ENCODE measurements at places on chromosomes 6 and 20.

GRCh38 chr6:11166948-11167347, 55.4 kb upstream of the ERVFRD-1 start:
- DNase-seq, result no peak

GRCh38 chr20:31984981-31985471, 17.1 kb downstream of the XKR7 start:
- DNase-seq, result no peak

DNA sequence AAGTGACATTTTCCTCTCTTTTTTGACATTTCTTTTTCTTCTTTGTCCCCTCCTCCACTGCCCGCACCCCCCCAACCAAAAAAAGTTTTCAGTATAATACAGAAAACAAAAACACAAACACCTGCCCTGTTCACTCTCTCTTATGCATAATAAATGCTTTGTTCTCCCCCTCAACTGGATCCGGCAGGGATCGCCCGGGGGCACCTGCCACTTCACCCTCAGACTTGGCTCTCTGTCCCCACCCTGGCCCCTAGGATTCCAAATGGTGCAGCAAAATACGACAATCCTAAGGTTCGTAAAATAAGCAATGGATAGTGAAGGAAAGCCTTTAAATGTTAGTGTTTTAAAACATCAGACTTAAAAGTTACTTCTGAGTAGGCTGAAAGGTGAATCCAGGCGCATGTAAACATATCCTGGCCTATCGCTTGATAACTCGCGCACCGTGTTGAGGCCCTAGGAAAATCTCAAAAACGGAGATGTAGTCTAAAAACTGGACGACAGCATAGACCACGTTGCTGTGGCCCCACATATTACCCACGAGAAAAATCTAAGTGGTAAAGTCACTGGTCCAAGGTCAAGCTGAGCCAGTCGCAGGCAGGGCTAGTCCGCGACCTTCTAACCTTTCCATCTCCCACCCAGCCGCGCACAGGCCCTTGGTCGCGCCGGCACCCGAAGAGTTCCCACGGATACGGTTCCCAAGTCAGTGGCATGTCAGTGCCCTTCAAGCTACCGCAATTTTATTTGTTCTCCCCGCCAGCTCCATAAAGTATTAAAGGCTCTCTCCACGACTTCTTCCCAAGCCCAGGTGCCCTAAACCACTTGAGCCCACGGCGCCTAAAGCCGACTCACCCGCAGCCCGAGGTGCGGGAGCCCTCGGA, 130.8 kb downstream of the OGFRL1 start:
- no peak for DNase-seq

GRCh38 chr6:79630883-79631692, at the start of gene SH3BGRL2:
Gene SH3BGRL2 (plus strand): TSS chr6:79631329. CDS start chr6:79631462, 133 bp downstream.
- no peak for DNase-seq

- no peak for DNase-seq
Observed at GRCh38 chr20:56409521-56409920, 2.5 kb upstream of the CASS4 start.

GRCh38 chr6:50851049-50851845, 32.6 kb downstream of the TFAP2B start:
- no peak for DNase-seq

- DNase-seq, result no peak
Observed at GRCh38 chr6:108714101-108714765, 134.0 kb upstream of the ARMC2 start.

- no peak for DNase-seq
Observed at GRCh38 chr6:83062225-83062624, 3.4 kb downstream of the UBE3D start.

GRCh38 chr6:116073765-116074440, 13.2 kb upstream of the FRK start:
- no peak for DNase-seq

DNA sequence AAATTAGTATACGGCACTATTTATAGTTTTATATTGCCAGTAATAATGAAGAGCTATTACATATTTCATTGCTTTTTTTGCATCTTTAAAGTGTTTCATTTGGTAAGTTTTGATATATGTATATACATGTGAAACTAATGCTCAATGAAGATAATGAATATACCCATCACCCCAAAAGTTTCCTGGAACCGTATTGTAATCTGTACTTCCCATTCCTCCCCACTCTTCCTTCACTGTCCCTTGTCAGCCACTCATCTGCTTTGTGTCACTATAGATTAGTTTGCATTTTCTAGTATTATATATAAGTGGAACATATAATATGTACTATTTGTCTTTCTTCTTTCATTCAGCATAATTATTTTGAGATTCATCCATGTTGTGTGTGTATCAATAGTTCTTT, 10.3 kb upstream of the TBC1D32 start:
- DNase-seq, result no peak

DNA sequence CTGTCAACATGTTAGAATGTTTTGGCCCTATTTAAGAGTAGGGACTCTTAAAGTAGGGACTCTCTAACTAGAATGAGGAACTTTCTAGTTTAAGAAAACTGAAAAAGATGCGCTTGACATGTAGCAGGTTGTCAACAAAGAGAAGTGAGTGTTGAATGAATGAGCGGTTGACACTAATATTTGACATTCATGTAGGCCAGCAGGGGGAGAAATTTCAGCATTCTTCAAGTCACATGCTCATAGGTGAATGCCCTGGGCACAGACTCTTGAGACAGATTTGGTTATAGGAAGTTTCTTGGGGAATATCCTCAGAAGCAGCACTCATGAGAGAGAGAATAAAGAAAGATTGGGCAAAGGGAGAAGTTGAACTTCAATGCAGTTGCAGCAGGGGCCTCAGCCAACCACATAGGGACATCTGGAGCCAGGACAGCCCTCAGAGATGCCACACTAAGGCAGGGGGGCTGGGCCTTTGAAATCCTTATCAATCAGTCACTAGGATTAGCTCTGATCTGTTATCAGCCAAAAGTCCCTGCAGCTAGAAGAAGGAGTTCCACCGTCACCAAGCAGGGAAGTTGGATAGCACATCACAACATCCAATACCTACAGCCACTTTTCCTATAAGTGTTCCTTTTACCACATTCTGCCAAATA, 145.1 kb upstream of the FKBP1C start:
- DNase-seq, result no peak

DNA sequence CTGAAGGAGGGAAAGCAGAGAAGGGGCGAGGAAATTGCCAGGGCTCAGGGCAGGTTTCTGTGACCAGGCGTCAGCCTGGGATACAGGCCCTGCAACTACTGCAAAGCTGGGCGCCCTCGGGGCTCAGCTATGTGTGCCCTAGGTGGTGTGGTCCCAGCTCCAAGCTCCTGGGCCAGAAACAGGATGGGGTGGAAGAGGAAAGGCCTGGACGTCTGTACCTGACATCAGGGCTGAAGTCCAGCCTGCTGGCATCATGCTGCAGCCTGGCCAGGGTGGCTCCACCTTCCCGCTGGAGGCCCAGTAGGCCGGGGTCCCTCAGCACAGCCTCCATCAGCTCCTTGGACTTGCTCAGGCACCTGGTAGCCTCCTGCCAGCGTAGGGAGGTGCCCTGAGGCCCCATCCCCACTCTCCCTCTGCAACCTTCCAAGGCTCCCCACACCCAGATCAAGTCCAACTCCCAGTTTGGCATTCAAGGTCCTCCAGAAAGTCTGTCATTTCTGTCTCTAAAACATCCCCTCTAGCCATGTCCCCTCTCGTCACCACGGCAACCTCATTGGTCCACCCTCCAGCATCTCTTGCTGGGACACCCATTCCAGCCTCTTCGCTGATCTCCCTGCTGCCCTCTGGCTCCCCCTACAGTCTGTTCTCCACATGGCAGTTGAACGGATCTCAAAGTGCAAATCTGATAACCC, 38.2 kb downstream of the KIAA1755 start:
- peak; percentile 36 for DNase-seq

DNA sequence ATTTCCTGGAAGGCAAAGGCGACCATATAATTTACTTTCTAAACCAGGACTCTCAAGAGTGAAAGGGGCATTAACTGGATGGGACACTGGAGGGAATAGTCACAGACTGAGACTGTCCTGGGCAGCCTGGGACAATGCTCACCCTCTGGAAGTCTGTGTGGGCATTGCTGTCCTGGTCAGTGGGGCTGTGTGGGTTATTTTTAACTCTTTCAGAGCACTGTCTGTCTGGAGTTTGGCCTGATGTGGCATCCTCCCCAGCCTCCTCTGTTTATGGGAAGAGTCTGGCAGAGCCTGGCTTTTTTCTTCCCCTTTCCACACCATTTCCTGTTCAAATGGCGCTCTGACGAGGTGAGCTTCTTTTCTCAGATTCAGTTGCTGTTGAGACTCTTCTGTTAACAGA, 11.7 kb downstream of the DAAM2 start:
- DNase-seq, result no peak

- no peak for DNase-seq
Observed at GRCh38 chr20:39534846-39535245, 572.7 kb downstream of the DHX35 start.

DNA sequence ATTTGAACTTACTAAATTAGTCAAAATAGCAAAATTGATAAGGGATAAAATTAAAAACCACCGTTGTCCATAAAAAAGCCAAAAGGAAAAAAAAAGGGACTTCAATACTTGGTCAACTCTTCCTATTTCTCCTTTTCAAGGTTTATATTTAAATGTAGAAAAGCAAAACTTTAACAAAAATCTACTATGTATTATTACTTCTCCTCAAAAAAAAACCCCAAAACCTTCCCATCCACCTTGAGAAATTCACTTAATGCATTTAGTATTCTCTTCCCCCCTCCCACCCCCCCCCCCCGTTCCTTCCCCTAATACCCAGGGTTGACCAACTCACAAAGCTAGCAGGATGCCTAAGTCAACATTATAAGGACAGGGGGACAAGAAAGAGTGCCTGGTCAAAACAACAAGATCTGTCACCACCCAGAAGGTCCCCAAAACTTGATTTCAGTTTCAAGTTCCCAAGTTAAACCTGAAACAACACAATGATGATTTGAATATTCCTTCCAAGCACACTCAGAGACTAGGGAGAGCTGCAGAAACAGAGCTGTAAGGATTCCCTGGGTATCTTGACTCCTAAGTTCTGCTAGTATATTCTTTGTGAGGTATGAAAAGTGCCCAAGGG, 14.6 kb downstream of the GMDS start:
- no peak for DNase-seq

DNA sequence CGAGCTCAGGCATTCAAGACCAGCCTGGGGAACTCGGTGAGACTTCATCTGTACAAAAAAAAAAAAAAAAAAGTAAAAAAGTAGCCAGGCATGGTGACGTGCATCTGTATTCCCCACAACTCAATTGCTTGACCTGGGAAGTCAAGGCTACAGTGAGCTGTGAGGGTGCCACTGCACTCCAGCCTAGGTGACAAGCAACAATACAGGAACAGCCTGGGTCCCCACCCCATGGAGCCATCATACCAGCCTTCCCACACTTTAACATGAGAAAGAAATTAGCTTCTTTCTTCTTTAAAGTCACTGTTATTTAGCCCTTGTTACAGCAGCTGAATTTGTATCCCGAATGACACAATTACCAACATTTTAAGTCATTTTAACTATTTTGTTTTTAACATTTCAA, 56.1 kb downstream of the SCML4 start:
- no peak for DNase-seq

Measured in stimulated activated CD8-positive, alpha-beta memory T cell treated with anti-CD3 and anti-CD28 coated beads, Interleukin-15, amount 100 ng/mL, for 24 hours (primary cell).